ENCODE measurements at places on chromosomes 2 and 18. TPM values are rescaled to one million over a fixed set of nuclear protein-coding genes. Genes with fewer than 3 reads are reported as not detected.

Gene REG1A
- not detected for total RNA-seq

Gene MREG
- 8.1 TPM for total RNA-seq

Gene LRRC30
- 0.69 TPM for total RNA-seq

Gene SLC9A4
- total RNA-seq, result 1.3 TPM

Gene MSH2
- total RNA-seq, result 40.6 TPM

GRCh38 chr2:206164261-206164862 is 4.7 kb downstream of the EEF1B2 start:
- DNase-seq, result no peak

DNA sequence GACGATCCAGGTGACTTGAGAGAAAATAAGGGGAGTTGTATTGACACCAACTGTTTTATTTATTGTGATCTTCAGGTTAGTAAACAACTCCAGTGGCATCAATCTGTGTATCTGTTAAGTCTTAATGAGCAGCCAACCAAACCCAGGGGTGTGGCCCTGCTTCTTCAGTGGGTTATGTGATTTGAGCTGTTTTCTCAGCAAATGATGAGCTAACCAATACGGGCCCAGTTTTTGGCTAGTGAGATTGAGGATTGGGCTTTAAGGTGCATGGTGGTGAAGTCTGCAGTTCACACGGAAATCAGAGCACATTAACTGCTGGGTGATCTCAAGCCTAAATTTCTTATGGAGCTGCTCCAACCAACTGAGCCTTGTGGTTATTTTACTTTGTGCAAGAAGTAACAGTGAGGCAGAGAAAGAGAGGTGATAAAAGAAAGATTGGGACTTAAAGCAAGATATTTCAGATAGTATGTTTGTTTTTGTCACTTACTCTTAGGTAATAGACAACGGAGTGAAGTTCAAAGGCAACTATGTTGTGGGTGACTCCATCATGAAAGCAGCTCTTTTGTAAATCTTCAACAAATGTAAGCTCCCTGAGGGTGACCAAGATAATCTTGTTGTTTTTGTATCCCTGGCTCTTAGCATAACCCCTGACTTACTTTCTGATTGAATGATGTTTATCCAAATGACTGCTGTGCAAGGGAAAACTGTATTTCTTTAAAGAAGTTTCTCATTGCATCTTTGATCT is 2.4 kb downstream of the MTCL1 start:
- no peak for DNase-seq

DNA sequence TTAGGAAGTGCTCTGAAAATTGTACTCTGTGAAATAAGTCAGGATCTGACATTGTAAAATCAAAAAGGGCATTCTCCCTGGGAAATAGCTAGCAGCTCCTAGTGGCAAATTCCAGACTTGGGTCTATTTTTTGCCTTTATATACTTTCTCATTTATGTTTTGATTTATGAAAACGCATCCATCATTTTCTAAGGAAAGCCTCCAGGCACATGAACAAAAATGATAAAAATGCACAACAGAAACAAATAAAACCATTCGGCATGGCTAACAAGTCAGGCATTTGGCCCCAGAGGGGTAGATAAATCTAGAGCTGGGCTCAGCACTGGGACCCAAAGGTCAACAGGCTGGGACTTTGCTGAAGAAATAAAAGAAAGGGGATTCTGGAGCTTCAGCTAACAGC is 167.0 kb downstream of the BCL11A start:
- DNase-seq, result no peak

GRCh38 chr2:170813611-170814532 is 2.8 kb upstream of the GAD1 start:
- DNase-seq, result peak; percentile 49

DNA sequence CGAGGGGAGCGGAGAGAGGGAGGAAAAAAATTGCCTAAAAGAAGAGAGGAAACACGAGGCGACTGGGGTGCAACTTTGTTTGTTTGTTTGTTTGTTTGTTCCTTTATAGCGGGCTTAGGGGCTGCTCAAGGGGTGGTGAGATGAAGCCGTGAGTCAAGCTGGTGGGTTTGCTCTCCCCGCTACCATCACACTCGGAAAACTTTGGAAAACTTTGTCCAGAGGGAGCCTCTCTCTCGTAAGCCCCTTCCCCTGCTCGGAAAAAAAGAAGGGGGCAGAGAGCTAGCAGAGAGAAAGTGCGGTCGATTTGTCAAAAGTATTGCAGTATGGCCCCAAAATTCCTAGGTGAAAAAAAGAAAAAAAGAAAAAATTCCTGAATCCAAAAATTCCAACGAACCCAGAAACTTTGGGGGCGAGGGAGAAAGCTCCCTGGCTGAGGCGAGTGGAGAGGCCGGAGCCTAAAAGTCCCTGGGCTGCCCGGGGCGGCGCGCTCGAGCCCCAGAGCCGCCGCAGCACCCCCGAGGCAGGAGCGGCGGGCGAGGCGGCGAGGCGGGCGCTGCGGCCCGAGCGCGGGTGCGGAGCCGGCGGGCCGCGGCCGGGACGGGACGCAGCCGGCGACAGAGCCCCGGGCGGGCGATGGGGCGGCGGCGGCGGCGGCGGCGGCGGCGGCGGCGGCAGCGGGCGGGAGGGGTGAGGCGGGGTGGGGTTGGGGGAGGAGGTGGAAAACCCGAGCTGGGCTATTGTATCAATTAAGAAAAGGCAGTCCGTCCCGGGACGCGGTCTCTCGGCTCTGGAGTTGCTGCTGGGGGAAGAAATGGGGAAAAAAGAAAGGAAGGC is 558 bp upstream of the CYP26B1 start:
- no peak for DNase-seq

DNA sequence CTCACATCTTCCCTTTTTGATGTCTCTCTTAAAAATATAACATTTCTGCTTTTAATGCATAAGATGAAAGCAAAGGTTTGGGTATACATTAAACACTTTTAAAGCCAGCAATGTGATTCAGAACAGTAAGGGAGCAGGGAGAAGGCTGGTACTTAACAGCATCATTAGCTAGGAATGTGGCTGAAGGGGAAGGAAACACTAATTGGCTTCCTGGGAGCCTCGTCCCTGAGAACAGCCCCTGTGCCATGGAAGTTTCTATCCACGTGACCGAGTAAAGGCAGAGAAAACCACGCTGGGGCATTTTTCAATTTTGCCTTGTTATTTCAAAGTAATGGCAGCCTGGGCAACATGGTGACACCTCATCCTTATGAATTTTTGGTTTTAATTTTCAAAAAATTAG is 109.2 kb upstream of the GPC1 start:
- no peak for DNase-seq

Data from skin of body (tissue), 3 donors.